Smooth muscle cell of the pulmonary artery (primary cell): ENCODE measurements at places on chromosomes 16 and 17. TPM values are rescaled to one million over a fixed set of nuclear protein-coding genes. Genes with fewer than 3 reads are reported as not detected.

Gene KRT14
- 0.59 and 1.3 TPM in 2 replicates for total RNA-seq

Gene ALOX15
- 0.03 TPM in 1 of 2 replicates, not detected in the other for total RNA-seq

Gene G6PC1
- not detected in 2 replicates for total RNA-seq

Gene PRCD
- total RNA-seq: 4.5 and 5.3 TPM in 2 replicates

Gene KIF18B
- total RNA-seq: 1.1 and 1.9 TPM in 2 replicates

Gene CCL2
- total RNA-seq: 163 and 208 TPM in 2 replicates

Gene USP43
- total RNA-seq: not detected in 2 replicates

Gene ATP6V0D1
- total RNA-seq: 100 and 107 TPM in 2 replicates

Gene SPATA22
- 0.13 and 0.26 TPM in 2 replicates for total RNA-seq

Gene TNK1
- total RNA-seq: 0.20 and 0.26 TPM in 2 replicates

Gene SMTNL2
- 0.72 TPM in 1 of 2 replicates, not detected in the other for total RNA-seq

Gene CCL17
- not detected in 2 replicates for total RNA-seq

Gene CARD14
- 0.03 TPM in 1 of 2 replicates, not detected in the other for total RNA-seq

Gene PPL
- total RNA-seq: 7.7 and 29.5 TPM in 2 replicates

Gene ADAP2
- 2.6 and 3.3 TPM in 2 replicates for total RNA-seq

Gene KATNIP
- 30.4 and 30.7 TPM in 2 replicates for total RNA-seq

Gene SSTR5
- not detected in 2 replicates for total RNA-seq

Gene KLHL10
- 0.20 and 0.26 TPM in 2 replicates for total RNA-seq

Gene NOMO2
- 356 and 408 TPM in 2 replicates for total RNA-seq

Gene CDRT4
- 3.4 and 6.7 TPM in 2 replicates for total RNA-seq

Gene TBC1D3E
- total RNA-seq: 0.65 TPM in 1 of 2 replicates, not detected in the other

Gene FOXN1
- total RNA-seq: not detected in 2 replicates

Gene GPR179
- total RNA-seq: 0.07 and 0.10 TPM in 2 replicates

Gene ZACN
- 0.26 TPM in 1 of 2 replicates, not detected in the other for total RNA-seq

Gene LIMD2
- 4.9 and 9.0 TPM in 2 replicates for total RNA-seq

Gene ZFPM1
- 2.0 and 2.8 TPM in 2 replicates for total RNA-seq

Gene MYH11
- total RNA-seq: 0.59 and 1.2 TPM in 2 replicates

Gene IL17C
- total RNA-seq: not detected in 2 replicates

Gene KRT16
- total RNA-seq: 1.3 and 2.9 TPM in 2 replicates

Gene GRIN2A
- 0.26 and 3.0 TPM in 2 replicates for total RNA-seq

Gene PRSS21
- 0.23 TPM in 1 of 2 replicates, not detected in the other for total RNA-seq

Gene OR3A3
- total RNA-seq: 0.10 TPM in 1 of 2 replicates, not detected in the other

Gene ADORA2B
- 22.6 and 28.2 TPM in 2 replicates for total RNA-seq

Gene CDH1
- total RNA-seq: 0.13 and 0.52 TPM in 2 replicates

Gene MPV17L
- total RNA-seq: 0.78 and 2.1 TPM in 2 replicates

Gene PRSS27
- total RNA-seq: 0.69 and 0.72 TPM in 2 replicates
